Stimulated activated CD4-positive, alpha-beta T cell treated with anti-CD3 and anti-CD28 coated beads, Interleukin-1b, Interleukin-23, amount 100 ng/mL, for 24 hours (primary cell): ENCODE measurements at places on chromosomes 12 and 14.

DNA sequence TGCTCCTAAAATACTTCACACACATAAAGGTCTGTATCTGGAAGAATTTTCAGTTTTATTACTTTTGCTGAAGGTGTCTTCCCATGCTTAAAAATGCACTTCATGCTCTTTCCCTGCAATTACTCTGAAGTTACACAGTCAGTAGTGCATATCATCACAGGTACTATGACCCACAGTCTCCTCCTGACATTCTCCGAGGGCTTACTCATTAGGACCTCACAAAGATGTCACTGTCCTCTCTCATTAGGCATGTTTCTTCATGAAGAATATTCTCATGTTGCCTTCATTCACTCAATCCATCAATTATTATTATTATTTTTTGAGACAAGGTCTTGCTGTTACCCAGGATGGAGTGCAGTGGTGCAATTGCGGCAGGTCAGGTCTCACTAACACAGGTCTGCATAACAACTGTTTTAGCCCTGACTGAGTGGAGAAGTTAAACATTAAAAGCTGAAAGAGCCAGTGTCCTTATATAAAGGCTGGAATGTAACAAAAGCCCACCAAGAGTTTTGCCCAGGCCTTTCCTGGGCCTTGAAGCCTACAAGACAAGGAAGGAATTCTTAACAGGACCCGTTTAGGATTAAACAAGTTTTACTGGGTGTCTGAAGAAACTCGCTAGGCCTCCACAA lies 119.5 kb upstream of the WSCD2 start:
- no peak for DNase-seq

GRCh38 chr12:103948746-103949406 lies 16.8 kb upstream of the TDG start:
- DNase-seq, result no peak

- DNase-seq, result no peak
Observed at GRCh38 chr12:86744547-86745212, 488.5 kb upstream of the MGAT4C start.

DNA sequence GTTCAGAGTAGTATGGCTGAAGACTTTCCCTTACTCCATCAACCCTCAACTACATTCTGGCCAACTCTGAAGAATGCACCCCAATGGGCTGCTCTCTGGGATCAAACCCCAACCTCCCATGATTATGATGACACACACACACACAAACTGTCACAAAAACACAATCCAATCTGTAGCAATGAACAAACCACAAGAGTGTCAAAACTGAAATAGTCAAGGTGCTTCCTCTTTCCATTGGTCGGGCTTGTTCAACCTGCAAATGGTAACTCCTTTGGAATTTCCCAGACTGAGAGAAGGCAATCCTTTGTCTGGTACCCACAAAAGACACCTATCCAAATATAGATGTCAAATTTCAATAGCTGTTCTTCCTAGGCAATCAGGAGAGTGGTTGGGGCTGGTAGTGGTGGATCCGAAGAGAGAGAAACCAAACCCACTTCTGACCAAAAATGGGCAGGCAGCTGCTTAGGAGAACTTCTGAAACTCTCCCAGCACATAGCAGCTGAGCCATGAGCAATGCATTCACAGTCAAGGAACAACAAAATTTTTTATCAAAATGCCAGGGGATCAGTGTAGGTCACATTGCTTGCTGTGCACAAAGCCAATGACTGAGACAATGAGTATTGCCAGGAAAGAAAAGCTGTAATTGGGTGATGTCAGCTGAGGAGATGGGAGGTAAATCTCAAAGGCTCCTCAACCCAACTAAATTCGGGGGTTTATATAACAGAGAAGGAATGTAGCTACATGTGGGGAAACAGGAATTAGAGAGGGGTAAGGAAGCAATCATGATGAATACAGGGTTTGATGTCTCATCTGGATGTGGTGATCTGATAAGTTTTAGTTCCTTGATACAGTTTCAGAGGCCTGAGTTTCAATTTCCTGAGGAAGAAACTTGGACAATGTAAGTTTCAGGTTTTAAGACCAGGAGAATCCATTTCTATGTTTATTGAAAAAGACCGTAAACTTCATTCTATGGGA lies 191.4 kb downstream of the KITLG start:
- DNase-seq, result no peak

- DNase-seq, result no peak
Observed at GRCh38 chr12:107378609-107379008, 285.3 kb upstream of the CRY1 start.

DNA sequence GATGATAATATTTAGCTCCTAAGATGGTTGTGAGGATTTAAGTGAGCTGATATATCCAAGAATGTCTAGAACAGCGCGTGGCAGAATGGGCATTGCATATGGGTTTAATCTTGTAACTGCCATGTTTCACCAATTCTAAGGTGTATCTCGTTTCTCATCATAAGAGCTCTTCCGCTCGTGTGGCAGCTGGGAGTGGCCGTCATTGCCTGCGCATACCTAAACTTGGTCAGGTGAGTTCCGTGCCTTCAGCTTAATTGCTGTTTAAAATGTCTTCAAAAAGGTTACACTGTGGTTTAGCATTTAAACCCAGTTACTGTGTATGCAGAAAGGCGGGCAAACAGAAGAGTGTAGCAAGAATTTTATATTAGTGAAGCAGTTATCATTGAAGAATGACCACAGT lies 4.5 kb upstream of the AQP2 start:
- no peak for DNase-seq

DNA sequence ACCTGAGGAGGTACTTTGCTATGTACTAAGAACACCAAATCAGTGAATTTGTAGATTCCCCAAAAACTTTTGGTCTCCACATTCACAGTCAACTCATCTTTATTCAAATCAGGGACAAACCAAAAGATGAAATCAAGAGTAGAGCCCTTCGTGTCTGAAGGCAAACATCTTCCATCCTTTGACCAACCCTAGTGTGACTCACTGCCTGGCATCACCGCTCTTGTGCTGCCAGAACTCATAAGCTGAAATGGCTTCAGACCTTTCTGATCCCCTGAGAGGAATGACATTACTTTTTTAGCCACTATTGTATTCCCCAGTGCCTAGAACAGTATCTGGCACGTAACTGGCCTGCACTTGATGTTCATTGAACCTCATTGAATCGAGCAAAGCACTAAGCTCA lies 50.1 kb downstream of the GOLGA5 start:
- DNase-seq, result peak; percentile 13

DNA sequence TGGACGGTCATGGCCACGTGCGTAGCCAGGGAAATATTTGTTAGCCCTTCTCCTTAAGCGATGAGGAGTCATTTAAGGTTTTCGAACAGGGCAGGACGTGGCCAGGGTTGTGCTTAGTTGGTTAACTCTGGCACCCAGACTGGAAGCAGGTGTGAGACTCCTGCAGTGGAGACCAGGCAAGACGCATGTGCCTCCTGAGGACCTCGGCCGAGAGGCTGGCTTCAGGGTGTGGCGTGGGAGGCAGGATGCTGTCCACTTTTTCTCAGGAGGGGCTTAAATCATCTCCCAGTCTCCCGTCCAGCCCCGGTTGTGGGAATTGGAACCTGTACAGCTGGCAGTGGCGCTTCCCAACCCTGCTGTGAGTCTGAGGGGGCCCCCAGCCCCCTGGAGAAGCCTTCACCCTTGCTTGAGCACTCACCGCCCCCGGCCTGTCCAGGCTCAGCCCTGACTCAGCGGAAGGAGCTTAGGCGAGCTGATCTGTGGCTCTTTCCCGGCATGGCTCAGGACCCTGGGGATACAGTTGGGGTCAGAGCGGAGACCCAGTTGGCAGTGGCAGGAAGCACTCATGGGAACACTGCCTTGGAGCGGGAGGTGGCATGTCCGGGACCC lies 46.3 kb upstream of the TSPAN9 start:
- no peak for DNase-seq

DNA sequence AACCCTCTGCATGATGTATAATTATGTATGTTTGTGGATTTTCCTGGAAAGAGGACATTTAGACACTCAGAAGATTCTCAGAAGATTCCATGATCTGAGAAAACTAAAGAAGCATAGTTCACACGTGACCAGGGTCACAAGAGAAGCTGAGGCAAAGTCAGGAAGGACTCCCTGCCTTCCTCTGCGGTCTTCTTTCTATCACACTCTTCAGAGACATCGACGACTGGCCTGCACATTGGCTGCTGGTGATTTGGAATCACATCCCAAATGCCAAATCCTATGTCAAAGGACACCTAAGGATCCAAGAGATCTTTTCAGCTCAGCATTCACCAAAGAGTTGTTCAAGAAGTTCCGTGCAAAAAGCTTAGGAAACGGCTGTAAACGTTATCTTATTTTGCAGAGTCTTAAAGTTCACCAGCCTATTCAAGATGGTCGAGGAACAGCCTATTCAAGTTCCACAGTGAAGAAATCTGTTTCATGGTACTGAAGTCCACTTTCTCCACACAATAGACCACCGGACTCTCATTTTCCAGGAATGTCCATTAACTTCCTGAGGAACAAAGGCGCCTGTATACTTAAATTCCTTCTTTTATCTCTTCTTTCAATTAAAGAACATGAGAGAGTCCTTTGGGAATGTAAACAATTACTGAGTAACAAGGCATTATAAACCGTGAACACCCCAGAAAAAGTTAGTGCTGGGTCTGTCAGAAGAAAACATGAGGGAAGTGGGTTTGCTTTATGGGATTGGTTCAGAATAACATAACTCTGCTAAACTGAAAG lies 42.1 kb downstream of the IGF1 start:
- no peak for DNase-seq

- no peak for DNase-seq
Observed at GRCh38 chr14:92400579-92401444, 77.8 kb downstream of the SLC24A4 start.

- no peak for DNase-seq
Observed at GRCh38 chr12:104888892-104889291, 69.2 kb downstream of the SLC41A2 start.

DNA sequence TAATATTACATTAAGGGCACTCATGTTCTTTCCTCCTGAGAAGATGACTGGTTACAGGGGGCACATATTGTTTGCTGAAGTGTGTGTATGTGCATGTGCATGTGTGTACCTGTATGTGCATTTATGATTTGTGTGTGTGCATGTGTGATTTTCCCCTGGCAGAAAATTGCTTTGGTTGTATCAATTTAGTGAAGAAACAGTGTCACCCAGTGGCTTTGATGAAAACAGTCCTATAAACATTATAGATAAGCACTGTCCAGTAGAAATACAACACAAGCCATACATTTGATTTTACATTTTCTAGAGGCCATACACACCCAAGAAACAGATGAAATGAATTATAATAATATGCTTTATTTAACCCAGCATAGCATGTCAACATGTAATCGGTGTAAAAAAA lies 8.6 kb downstream of the PDE3A start:
- DNase-seq, result no peak

GRCh38 chr12:23472329-23472971 lies 477.0 kb downstream of the SOX5 start:
- DNase-seq, result no peak

GRCh38 chr12:46404225-46404631 lies 31.7 kb upstream of the SLC38A2 start:
- no peak for DNase-seq

GRCh38 chr14:85536833-85537190 lies 6.9 kb downstream of the FLRT2 start:
- DNase-seq, result no peak

DNA sequence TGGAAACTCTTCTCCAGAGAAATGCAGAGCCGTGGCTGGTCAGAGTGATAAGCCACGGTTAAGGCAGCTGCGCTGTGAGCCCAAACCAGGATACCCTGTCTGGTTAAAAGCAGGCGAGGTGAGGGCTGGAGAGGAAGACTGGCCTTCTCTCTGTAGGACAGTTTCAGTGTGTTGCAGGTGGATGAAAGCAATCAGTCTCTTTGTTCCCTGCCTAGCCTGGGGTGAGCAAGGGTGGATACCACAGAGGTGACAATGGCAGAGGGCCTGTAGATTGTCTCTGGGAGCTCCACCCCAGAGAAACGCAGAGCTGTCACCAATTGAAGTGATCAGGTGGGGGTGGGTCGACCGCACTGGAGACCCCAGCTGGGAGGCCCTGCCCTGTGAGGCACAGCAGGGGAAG lies 621.9 kb downstream of the LRFN5 start:
- DNase-seq, result no peak
